ENCODE measurements at places on chromosomes 6 and 20.

DNA sequence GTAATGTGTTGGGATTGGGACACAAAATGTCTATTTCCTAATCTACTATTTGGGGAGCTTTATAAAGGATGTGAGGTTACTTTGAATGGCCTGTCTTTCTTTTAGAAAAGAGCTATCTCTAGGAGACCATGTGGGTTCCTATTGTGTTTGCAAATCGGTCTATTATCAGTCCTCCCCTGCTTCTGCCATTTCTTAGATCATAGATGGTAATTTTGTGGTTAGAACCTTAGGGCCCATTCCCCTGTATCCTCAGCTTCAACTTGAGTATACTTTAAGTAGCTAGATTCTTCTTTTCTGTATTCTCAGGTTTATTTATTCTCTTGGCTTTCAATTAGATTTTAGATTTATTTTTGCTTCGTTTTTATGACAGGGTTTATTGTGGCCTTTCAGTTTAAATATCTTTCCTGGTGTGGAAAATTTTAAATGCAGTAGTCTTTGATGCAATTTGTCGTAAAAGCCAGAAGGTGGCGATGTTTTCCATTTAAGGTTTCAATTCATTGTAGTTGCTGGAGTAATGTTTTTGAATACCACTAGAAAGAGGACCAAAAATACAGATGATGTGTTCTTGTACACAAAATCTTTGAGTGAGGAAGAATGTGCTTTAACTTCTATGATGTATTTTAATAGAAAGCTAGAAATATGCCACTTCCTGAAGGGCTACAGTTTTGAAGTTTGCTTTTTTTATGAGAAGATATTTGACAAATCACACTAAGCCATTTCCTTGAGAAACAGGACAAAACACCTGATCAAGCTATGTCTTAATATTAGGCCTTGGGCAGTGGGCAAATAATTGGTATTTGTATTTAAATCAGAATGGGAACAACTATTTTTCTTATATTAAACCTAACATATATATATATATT, 20.3 kb downstream of the TBPL1 start:
- peak; percentile 46 for DNase-seq

DNA sequence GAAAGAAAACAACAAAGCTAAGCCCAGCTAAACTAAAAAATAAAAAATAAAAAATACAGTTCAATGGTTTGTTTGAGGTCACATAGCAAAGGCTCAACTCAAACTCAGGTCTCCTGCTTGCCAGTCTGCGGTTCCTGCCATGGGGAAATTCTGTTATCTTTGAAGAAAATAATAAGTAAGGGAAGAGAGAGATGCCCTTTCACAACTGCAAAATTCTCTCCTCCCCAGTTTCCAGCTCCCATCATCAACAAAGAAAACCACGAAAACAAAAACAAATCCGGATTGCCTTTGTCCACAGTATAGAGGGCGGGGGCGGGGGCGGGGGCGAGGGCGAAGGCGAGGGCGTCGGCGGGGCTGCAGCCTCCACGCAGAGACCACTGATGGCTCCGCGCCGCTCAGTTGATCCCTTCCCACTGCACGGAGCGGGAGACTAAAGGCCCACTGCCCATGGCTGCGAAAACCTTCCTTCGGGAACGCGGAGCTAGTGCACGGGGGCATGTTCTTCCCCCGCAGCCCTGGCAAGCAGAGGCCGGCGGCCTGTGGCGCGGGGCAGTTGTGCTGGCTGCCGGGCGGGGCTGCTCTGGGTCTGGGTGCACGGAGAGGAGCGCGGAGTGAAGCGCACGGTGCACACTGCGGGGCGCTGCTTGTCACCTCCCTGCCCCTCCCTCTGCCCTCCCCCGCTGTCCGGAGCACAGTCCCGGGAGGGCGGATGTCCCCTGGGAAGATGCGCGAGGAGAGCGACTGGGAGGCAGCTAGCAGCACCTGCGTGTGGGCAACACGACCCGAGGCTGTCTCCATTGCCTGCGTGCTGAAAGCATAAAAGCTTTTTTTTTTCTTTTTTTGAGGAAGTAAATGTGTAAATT, 54.1 kb upstream of the TPD52L1 start:
- peak; percentile 66 for DNase-seq

- DNase-seq = no peak
Measured at GRCh38 chr6:66556936-66557335, 849.9 kb upstream of the EYS start.

GRCh38 chr6:35341557-35341956, 801 bp upstream of the PPARD start:
- no peak for DNase-seq

DNA sequence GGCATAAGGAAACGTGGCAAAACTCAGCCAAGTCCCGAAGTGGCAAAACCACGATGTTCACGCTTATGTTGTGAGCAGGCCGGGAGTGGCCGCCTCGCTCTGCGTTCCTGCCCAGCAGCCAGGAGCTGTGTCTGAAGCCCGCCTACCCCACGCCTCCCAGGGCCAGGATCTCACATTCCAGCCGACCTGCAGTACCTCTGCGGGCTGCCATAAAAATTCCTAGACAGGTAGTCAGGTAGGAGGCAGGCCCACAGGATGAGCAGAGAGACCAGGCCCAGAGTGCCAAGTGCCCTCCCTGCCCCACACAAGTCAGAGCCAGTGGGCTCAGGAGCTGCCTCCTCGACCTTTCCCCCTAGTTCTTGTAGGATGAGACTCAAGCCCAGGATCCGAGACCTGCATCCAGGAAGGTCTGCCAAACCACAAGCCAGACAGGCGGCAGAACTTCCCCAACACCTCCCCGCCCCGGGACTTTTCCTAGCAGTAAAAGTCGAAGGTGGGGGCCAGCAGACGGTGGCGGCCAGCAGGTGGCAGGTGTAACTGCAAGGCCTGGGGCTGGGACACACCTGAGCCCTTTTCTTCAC, 16.7 kb downstream of the PMEPA1 start:
- DNase-seq = no peak

DNA sequence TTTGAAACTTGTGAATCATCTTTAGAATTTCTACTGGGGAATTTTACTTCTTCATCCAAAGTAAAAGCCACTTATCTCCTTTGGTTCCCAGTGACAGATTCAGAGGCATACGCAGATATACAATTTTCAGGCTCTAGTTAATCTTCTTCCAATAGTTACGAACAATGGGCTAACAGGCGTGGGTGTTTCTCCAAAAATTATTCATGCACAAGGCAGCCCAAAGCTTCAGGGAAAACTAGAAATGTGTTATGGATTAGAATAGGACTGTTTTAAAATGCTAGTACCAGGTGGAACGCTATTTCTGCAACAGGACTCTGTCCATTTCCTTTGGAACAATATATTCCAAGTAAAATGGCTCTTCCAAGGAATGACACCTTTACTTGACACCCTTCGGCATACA, 102.2 kb downstream of the ZNF217 start:
- peak; percentile 11 for DNase-seq

GRCh38 chr20:41877911-41878310, 259.7 kb upstream of the CHD6 start:
- DNase-seq = no peak

DNA sequence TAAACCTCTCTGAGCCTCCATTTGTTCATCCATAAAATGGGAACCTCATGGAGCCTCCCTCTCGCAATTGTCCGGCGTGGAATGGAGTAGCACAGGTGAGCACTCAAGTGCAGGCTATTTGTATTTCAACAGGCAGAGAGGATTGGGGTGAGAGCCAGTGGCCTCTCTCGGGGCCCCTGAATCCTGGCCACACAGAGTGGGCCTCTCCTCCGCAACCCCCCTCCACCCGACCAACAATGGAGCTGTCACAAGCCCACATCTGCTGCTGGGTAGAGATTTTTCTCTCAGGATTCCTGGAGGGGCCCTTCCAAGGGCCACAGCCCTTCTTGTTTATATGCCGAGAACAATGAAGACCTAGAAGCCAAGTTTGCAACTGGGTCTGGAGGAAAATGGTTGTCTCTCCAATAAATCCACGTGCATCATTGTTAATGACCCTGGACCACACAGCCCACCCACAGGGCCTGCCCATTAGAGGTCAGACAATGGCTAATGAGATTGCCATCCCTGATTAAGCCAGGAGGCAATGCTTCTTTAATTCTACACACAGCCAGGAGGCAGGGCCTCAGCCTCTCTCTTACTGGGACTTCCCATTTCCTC, 233.0 kb downstream of the ANKRD60 start:
- no peak for DNase-seq

GRCh38 chr6:71280701-71281100, 7.9 kb upstream of the OGFRL1 start:
- DNase-seq = no peak

- DNase-seq = no peak
Measured at GRCh38 chr6:163994566-163994965, 580.0 kb downstream of the QKI start.

- DNase-seq = no peak
Measured at GRCh38 chr6:108074057-108074358, 533 bp downstream of the OSTM1 start.

GRCh38 chr20:2749343-2749950, 51.0 kb downstream of the CPXM1 start:
- no peak for DNase-seq

DNA sequence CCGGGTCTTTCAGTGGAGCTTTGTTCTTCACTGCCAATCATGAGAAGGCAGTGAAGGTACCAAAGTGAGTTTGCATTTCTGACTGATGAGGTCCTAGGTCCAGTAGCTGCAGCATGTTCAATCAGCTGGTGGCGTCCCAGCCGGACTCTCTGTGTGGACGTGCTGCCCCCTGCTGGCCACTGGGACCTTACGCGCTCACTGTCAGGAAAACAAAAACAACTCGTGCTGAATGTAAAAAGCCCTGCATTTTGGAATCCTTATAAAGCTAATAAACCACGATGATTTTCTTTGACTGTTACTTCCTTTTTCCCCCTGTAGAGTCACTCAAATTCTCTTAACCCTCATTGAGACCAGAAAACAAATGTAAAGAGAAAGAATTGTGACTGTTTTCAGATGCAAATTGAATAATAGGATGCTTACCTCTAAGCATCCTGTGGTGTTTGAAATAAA, 4.9 kb upstream of the CD24 start:
- peak; percentile 71 for DNase-seq

GRCh38 chr6:16183187-16183664, 54.3 kb downstream of the MYLIP start:
- DNase-seq = peak; percentile 64

DNA sequence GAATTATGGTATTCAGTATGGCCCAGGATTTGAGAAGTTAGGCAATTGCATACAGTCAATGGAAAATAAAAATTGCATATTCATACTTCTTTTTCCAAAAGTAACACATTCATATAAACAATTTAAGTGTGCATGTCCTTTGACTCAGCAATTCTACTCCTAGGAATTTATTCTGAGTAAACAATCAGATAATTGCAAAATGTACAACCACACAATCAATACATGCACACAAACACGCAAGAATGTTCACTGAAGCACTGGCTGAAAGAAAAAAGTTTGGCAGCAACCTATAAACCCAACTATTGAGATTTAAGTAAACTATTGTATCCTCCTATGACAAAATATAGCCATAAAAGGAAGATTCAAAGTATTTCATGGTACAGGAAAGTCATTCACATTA, 1.6 kb downstream of the CYP39A1 start:
- DNase-seq = no peak

GRCh38 chr20:23254034-23254433, 96.6 kb upstream of the NXT1 start:
- no peak for DNase-seq

DNA sequence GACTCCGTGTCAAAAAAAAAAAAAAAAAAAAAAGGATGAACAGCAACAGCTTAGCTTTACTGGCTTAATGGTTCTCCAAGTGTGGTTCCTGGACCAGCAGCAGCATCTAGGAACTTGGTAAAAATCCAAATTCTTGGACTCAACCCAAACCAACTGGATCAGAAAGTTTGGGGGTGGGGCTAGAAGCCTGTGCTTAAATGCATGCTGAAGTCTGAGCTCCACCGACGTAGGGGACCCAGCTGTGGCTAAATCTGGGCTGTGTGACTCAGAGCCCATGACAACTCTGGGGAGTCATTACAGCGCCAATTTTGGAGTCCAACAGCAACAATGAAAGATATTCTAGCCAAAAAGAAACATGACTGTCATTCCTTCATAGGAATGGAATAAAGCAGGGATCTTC, 13.6 kb upstream of the CHD6 start:
- DNase-seq = peak; percentile 96

GRCh38 chr20:24775966-24776365, 173.1 kb upstream of the CST7 start:
- DNase-seq = no peak

DNA sequence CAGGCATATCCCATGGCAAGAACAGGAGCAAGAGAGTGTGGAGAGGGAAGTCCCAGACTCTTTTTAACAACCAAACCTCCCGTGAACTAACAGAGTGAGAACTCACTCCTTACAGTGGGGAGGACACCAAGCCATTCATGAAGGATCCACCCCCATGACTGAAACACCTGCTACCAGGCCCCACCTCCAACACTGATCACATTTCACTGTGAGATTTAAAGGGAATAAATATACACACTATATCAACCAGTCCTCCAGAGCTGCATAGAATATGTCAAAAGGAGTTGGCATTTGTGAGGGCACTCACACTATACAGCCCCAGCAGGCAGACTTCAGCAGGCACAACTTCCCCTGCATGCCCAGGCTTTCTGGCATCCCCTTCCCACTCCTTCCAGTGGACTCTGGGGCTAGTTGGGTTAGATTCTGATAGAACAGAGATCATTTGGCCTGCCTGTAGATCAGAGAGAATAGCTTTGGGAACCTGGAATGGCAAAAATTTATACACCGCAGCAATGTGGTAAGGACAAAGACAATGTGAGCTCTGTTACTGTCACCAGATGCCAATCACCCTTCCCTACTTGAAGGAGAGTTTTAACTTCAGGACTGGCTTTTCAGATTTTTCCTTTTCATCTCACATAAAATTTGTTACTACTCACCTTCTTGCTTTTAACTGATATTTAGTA, 25.2 kb upstream of the TENT5A start:
- DNase-seq = no peak

- no peak for DNase-seq
Measured at GRCh38 chr6:133918208-133918930, 29.5 kb downstream of the TCF21 start.

DNA sequence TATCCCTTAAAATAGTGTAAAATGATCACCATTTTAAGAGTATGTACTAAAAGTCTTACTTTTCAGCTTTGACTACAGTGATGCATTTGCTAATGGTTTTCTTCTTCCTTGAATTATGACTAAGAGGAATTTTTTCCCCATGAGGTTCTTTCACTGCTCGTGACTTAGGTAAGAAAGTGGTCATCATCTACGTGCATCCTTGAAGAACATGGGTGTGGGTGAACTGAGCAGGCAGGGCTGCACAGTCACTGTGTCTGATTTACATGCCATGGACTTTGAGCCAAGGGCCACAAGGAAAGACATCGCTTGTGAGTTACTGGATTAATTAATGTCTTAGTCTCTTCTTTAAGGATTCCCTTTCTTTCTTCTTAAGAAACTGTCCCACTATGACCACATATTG, 33.3 kb downstream of the NQO2 start:
- peak; percentile 69 for DNase-seq
